ENCODE measurements at places on chromosomes 1 and 21.
A peak's percentile ranks its signal among the peaks of the same experiment; 100 is the strongest.

- no peak for DNase-seq
- H3K4me3 ChIP-seq, result no peak overlapping the region
- peaks cover 31% of the 10 kb centered on the region for H3K36me3 ChIP-seq
- no peak overlapping the region for H3K27ac ChIP-seq
- no peaks in the 10 kb centered on the region for H3K4me1 ChIP-seq
Measured at GRCh38 chr1:14037101-14037847, 337.3 kb downstream of the PRDM2 start.

GRCh38 chr1:102120910-102121309, 124.2 kb upstream of the OLFM3 start:
- H3K27me3 ChIP-seq, result no peaks in the 10 kb centered on the region
- no peak overlapping the region for H3K27ac ChIP-seq
- DNase-seq, result no peak
- no peaks in the 10 kb centered on the region for H3K4me1 ChIP-seq
- H3K4me3 ChIP-seq, result no peak overlapping the region
- H3K36me3 ChIP-seq, result no peaks in the 10 kb centered on the region

- H3K36me3 ChIP-seq, result peaks cover 13% of the 10 kb centered on the region
- DNase-seq, result no peak
- no peaks in the 10 kb centered on the region for H3K27me3 ChIP-seq
Measured at GRCh38 chr1:40257313-40257687, 736 bp upstream of the ZMPSTE24 start.

DNA sequence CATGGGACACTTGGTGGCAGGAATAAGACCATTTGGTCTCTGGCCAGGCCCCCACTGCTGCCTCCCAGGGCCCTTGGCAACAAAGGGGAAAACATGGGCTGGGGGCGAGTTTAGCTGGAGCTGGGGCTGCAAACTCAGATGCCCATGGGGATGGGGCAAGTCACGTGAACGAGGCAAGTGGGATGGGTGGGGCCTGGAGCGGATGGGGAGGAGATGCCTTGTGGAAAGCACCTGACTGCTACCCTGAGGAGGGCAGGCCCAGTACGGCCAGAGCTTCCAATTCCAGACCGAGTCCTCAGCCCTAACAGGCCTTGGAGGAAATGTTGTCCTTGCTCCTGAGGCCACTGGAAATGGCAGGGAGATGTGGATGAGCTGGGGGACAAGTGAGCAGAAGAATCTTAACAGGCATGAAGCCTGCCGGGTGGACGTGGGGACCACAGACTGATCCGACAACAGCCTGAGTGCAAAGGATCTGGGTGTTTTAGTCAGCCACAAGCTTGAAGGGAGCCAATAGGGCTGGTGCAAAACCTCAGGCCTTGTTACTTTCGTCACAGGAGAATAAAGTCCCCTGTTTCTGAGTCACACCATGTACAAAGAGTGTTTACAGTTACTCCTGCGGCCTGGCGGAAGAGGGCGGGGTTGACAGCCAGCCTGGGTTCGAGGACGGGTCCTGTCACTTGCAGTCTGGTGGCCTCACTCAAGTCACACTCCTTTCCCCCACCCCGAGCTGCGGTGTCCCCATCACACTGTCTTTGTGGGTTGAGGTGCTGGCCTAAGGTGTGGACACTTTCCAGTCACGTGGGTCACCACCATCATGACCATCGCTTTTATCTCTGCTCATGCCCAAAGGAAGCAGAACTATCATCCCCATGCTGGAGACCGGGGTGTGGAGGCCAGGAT, 19.1 kb downstream of the RUNX3 start:
- peaks cover 6% of the 10 kb centered on the region for H3K36me3 ChIP-seq
- no peaks in the 10 kb centered on the region for H3K27me3 ChIP-seq
- peak overlapping the region; percentile 85 for H3K4me3 ChIP-seq
- peak; percentile 80 for DNase-seq

DNA sequence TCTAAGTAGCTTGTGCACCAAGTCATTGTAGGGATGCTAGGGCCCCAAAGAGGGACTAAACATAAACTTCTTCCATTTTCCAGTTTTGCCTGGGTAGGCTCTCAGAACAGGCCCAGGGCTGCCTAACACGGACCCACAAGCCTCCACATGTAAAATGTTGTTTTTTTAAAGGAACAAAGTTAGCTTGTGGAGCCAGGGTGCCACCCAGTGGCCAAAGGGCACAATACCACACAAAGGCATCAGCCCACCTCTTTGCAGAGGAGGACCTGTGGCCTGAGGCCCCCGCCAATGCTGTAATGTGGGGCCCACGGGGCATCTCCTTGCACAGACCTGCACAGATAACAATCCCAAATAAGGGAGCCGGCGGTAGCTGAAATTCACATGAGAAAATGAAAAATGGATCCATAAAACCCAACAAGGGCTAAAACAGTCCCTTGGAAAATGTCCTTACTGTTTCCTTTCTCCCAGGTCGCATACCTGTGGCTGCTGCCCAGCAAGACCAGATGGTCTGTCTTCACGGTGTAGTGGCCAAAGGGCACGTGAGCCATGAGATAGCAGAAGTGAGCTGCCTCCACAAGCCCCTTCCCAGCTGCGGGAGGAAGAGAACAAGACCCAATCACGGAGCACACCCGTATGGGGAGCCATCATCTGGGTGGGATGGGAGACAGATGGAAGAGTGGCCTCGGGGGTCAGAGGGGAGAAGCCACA, 23.8 kb downstream of the SEC16B start:
- H3K4me1 ChIP-seq, result no peaks in the 10 kb centered on the region
- no peak overlapping the region for H3K4me3 ChIP-seq
- no peaks in the 10 kb centered on the region for H3K36me3 ChIP-seq
- peaks cover 12% of the 10 kb centered on the region for H3K27me3 ChIP-seq
- H3K27ac ChIP-seq, result no peak overlapping the region

DNA sequence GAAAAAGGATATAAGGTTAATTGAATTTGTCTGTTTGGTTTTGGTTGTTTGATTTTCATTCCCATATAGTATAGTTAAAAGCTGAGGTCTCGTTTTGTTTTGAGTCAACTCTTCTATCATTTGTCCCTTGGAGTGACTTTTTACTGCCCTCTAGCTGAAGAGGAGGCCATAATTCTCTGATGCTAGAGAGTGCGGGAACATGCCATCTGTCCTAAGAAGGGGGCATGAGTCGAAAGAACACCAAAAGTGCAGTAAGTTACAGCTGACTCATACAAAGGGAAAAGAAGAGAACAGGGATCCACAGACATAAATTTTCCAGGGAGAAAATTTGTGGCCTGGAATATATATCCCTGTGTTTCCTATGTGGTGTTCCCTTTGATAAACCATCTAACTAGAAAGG, 4.1 kb downstream of the KRTAP21-3 start:
- no peak for DNase-seq
- H3K27ac ChIP-seq, result no peak overlapping the region
- H3K4me3 ChIP-seq, result no peak overlapping the region
- H3K36me3 ChIP-seq, result no peaks in the 10 kb centered on the region
- no peaks in the 10 kb centered on the region for H3K4me1 ChIP-seq

GRCh38 chr1:203035111-203036000, 9.1 kb downstream of the PPFIA4 start:
- H3K4me1 ChIP-seq, result peaks cover 4% of the 10 kb centered on the region
- H3K27me3 ChIP-seq, result peaks cover 7% of the 10 kb centered on the region
- H3K27ac ChIP-seq, result no peak overlapping the region
- no peaks in the 10 kb centered on the region for H3K36me3 ChIP-seq
- no peak for DNase-seq

GRCh38 chr1:17494114-17494729, 45.3 kb upstream of the ARHGEF10L start:
- no peak overlapping the region for H3K4me3 ChIP-seq
- H3K27ac ChIP-seq, result no peak overlapping the region
- H3K4me1 ChIP-seq, result no peaks in the 10 kb centered on the region
- H3K36me3 ChIP-seq, result no peaks in the 10 kb centered on the region

GRCh38 chr1:19467199-19468187, 17.8 kb downstream of the CAPZB start:
- no peak for DNase-seq
- H3K27ac ChIP-seq, result peak overlapping the region; percentile 97
- peaks cover 50% of the 10 kb centered on the region for H3K4me1 ChIP-seq
- H3K27me3 ChIP-seq, result no peaks in the 10 kb centered on the region
- no peaks in the 10 kb centered on the region for H3K36me3 ChIP-seq
- peak overlapping the region; percentile 85 for H3K4me3 ChIP-seq

DNA sequence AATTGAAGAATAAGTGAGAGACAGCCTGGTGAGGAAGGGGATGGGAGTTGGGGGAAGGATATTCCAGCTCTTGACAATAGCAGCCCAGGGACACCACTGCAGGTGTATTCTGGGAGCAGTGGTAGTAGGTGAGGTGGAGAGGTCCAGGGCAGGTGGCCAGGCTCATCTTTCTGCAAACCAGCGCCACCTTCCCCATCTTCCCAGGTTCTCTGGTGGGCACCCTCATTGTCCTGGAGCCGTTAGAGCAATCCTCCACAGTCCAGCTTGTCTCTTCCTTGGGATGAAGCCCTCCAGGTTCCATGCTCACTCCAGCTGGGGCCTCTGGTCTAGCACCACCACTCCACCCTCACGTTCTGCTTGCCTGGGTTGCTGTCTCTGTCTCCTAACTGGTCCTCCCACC, 97.0 kb downstream of the IER5 start:
- DNase-seq, result no peak
- peaks cover 11% of the 10 kb centered on the region for H3K27me3 ChIP-seq
- H3K27ac ChIP-seq, result no peak overlapping the region
- peaks cover 1% of the 10 kb centered on the region for H3K36me3 ChIP-seq
- H3K4me1 ChIP-seq, result peaks cover 5% of the 10 kb centered on the region

- peaks cover 23% of the 10 kb centered on the region for H3K4me1 ChIP-seq
- DNase-seq, result no peak
- H3K27ac ChIP-seq, result no peak overlapping the region
- no peaks in the 10 kb centered on the region for H3K36me3 ChIP-seq
- no peak overlapping the region for H3K4me3 ChIP-seq
- no peaks in the 10 kb centered on the region for H3K27me3 ChIP-seq
Measured at GRCh38 chr1:77370161-77370560, 88.3 kb downstream of the AK5 start.

DNA sequence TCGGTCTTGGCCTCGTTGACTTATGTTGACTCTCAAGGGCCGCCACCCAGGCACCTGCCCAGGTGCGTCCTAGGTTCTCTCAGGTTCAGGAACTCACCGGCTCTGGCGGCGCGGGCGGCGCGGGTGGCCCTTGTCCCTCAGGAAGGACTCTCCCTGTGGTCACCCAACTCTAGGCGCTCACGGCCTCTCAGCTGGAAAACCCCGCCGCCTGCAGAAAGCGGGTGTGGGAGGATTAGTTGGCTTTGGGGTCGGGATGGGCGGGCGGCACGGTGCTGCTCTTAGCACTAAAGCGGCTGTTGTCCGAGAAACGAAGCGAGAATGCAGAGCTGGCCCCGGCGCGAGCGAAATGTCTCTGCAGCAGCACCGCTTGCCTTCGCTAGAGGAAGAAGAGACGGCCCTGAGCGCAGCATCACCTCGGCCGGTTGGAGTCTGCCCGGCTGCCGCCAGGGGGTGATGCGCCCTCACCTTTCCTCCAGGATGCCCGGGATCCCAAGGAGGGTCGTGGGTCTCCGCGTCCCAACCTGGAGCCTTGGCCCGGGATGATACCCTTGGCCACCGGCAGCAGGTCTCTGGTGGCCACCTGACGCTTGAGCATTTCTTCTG, 8.1 kb upstream of the TADA1 start:
- H3K27me3 ChIP-seq, result peaks cover 15% of the 10 kb centered on the region
- DNase-seq, result peak; percentile 7
- no peak overlapping the region for H3K27ac ChIP-seq
- H3K4me3 ChIP-seq, result no peak overlapping the region

DNA sequence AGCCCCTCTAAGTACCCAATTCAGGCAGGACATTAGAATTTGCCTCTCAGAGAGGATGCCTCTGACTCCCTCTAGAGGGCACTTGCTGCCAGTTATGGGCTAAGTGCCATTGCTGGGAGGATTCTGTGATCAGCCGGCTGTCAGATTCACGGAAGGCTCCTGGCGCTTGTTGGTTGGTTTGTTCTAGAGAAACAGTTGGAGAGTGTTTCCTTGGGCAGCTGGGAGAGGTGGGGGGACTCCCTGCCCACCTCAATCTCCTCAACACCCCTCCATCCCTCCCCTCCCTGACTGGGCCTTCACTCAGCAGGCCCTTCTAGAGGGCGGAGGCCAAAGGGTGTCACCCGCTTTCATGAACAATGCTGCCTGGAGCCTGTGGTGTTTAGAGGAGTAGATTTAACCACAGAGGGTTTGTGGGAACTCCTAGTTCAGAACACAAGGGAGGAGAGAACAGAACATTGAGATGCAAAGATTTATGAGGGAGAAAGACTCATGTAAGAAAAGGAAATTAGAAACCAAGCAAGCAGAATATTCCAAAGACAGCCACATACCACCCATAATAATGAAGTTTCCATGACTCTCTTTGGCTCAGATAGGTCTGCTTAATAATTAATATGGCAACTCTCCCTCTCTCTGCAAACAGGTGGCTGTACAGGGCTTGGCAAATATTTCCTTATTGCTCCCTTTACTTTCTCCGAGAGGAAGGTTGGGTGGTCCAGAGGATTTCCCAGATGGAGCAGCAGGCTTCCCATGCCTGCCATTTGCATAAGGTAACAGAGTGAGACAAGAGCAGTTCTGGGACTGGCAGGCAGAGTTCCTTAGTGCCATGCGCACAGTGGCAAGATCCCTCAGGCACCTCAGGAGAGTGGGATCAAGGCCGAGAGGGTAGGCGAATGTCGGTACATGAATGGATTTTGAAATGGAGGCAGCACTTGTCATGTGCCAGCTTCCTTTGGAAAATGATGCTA, 30.0 kb upstream of the ACP6 start:
- H3K27ac ChIP-seq, result no peak overlapping the region
- H3K36me3 ChIP-seq, result no peaks in the 10 kb centered on the region
- peak overlapping the region; percentile 58 for H3K4me3 ChIP-seq

Data from naive thymus-derived CD8-positive, alpha-beta T cell (primary cell).